Mucosa of gallbladder (tissue), 1 donor: ENCODE measurements at places on chromosomes 1 and 21. TPM values are rescaled to one million over a fixed set of nuclear protein-coding genes. Genes with fewer than 3 reads are reported as not detected.

OVAAL gene
- not detected for total RNA-seq

PPFIA4 gene
- total RNA-seq = 7.0 TPM

ADAM30 gene
- not detected for total RNA-seq

IFNLR1 gene
- total RNA-seq = 11.2 TPM

TARBP1 gene
- 22.0 TPM for total RNA-seq

ARID4B gene
- 39.9 TPM for total RNA-seq

KIF2C gene
- total RNA-seq = 1.6 TPM

LYPD8 gene
- total RNA-seq = not detected

- peak; percentile 38 for DNase-seq
These were observed 157.5 kb upstream of the FGGY start for GRCh38 chr1:59139396-59139795.

DNA sequence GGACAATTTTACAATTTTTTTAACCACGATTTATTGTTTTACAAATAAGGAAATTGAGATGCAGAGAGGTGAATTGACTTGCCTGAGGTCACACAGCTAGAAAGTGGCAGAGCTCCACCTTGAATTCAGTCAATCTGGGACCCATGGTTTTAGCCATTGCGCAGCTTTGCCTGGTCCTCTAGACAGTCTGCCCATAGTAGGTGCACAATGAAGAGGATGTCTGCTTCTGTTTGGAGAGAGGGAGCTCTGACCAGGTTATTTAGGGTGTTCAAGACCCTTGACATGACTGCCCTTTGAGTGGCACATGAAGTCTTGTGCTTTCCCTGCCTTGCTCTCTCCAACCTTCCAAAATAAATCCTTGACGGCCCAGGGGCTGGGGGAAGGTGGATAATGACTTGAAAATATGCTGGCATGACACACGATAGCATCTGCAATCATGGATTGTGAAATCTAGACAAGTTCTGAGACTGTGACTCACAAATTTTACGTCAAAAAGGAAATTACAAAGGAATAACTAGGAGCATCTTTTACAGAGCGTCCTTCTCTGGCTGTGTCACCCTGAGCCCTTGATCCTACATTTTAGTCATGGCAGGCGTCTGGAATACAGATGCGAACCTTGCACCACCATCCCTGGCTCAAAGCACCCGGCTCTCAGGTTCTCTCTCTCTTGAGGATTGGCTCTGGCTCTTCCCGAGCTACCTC is 26.2 kb upstream of the ID3 start:
- no peak for DNase-seq

- peak; percentile 16 for DNase-seq
These were observed 780 bp downstream of the YTHDF2 start for GRCh38 chr1:28737307-28738132.

DNA sequence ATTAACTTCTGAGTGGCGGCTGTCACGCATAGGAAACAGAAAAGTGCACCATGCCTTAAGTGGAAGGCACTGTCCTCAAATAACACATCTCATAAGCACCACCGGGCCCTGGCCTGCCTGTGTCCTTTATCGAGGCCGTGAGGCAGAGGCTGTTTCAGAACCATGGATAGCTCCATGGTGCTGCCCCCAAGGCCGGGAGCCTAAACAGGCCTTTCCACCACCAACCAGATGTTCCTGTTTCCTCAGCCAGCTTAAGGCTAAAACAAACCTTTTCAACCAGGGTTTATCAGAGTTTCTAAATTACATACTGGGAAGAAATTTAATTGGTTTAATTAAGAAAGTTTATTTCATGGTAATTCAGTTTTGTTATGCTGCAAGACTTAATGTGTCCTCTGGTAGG is 114.4 kb downstream of the DMRTA2 start:
- DNase-seq = peak; percentile 41

DNA sequence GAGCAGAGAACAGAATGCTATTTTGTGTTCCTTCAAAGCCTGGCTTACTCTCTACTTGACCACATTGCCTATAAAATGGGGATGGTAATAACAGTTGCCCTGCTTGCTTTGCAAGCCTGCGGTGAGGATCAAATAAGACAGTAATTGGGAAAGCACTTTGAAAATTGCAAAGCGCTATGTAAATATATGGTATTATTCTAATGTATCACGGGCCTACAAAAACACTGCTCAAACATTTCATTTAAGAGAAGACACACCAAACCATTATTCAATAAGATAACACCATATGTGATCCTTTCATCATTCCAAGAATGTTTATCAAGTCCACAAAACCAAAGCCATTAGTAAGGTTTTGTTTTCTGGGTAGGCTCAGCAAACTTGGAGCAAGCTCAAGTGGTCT is 208.4 kb downstream of the ROR1 start:
- DNase-seq = no peak

GRCh38 chr1:27719286-27720251 is 6.2 kb upstream of the FAM76A start:
- no peak for DNase-seq

GRCh38 chr1:193031431-193031830 is 27.7 kb downstream of the UCHL5 start:
- no peak for DNase-seq

- DNase-seq = no peak
These were observed 106.0 kb downstream of the PCNX2 start for GRCh38 chr1:233189526-233189925.

DNA sequence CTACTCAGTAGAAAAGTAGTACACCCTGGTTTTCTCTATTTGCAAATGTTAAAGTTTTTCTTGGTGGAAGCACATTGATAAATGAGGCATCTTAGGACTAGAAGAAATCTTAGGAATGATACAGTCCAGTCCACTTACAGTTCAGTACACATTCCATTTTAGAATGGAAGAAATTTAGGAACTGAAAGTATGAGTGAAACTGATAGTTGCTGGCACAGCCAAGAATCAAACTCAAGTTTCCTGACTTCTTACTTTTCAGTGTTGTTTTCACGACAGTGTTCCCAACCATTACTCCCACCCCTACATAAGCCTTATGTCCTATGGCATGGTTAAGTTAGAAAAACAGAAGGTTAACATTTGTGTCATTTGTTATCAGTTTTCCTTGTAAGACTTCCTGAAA is 258.5 kb downstream of the BACH1 start:
- no peak for DNase-seq

DNA sequence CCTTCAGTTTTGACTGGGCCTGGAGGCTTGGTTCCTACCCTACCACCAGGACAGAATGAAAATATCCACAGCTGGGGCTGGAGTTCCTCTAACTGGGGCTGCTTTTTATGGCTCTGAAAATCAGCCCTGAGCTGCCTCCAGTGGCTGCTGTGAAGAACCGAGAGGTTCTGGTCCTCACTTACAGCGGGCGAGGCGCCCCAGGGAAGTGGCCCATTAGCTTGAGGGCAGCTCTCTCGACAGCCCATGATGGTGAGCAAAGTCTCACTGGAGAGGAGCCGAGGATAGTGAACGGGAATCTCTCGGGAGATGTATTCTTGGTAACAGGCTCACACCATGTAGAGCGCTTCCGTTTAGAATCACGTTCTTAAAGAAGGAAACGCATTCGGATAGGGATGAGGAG is 459.7 kb downstream of the KIF26B start:
- DNase-seq = no peak

DNA sequence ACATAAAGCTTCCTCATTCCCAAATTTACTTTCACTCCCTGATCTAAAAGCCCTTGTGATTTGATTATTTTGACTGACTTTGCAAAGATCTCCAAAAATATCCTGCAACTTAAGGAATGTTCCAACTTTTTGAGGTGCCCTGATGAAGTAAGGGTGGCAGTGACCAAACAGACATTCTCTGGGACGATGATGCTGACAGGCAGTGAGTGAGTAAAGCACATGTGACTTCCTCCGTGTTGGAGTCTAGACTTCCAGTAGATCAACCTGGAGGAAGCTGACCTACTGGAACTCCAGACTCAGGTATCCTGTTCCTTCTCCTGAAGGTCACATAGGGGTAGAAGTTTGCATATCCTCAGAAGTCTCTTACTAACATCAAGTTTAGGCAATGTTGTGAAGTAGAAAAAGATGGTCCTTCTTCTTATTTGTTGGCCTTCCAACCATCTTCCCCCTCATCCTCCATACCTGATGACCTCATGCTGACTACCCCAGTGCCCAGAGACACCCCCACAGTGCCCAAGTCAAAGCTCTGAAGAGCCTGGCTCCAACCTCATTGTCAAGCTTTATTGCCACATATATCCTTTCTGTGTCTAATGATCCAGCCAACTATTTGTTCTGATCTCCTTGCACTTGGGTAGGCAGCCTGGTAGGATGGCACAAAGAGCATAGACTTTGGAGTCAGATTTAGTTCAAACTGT is 16.0 kb downstream of the TNFSF4 start:
- no peak for DNase-seq

DNA sequence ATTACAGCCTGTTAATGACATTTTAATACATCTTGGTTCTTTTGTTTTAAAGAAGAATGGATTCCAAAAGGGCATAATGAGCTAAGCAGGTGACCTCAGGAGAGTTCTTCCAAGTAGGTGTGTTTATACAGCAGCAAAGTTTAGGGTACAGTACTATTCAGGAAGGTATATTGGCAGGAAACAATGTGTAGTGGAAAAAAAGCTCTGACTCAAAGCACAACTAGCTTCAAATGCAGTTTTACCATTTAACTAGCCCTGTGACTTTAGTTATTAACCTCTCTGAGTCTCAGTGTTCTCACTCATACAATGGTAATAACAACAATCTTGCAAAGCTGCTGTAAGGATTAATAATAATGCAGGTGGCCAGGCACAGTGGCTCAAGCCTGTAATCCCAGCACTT is 29.9 kb downstream of the FAF1 start:
- DNase-seq = no peak

GRCh38 chr21:46093668-46094400 is 4.1 kb upstream of the COL6A2 start:
- peak; percentile 8 for DNase-seq

- DNase-seq = peak; percentile 35
These were observed 35.8 kb downstream of the LDLRAD1 start for GRCh38 chr1:53982034-53982762.

GRCh38 chr21:15414057-15414456 is 315.7 kb upstream of the USP25 start:
- DNase-seq = no peak

- DNase-seq = no peak
These were observed 92.0 kb downstream of the TIAM1 start for GRCh38 chr21:31252091-31252490.

DNA sequence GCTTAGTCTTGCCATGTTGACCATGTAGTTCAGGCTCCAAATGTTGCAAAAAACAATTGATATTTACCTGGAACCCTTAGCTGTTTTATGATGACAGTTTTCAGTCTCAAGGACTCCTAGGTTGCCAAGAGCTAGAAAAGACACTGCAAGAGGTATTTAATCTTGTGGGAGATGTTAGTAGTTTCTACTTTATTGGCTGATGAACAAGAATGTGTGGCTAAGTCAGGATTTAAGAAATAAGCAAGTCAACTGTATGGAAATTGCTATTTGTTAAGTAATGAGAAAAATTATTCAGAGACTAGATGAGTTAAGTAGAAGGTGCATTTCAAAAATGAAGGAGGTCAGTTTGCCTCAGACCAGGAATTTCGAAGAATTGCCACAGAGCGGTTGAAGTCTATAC is 639.7 kb upstream of the USP24 start:
- DNase-seq = no peak

GRCh38 chr1:39196244-39197215 is 8.0 kb upstream of the MACF1 start:
- no peak for DNase-seq

DNA sequence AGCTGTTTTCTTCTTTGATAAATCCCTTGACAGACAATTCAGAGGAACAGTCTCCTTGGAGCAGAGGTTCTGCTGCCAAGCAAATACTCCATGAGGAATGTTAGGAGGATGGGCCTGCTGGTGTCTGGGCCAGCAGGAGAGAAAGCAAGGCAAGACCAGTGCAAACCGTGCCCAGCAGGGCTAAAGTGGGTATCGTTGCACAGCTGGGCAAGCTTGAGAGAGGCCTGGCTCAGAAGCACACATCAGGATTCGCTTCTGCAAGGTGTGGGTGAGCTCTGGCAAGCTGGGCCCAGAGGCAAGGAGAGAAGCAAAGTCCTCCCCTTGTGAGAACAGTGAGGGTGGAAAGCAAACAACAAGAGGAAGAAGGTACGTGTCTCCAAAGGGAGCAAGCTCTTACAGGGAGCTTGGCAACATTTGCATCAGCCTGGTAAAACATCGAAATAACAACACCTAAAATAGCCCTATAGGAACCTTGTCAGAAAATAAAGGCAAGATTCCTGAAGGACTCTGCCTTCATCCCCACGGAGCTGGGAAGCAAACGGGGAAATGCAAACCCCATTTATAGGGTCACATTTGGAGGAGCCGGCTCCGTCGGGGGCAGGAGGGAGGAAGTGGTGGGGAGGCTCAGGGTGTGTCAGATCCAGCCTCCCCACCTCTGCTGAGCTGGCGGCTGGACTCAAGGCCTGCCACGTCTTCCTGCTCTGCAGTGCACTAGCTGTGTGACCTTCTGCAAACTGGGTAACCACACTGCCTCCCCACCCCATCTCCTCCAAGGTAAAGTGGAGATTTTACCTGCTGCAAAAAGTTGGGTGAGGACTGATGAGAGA is 62.3 kb upstream of the HIVEP3 start:
- no peak for DNase-seq

DNA sequence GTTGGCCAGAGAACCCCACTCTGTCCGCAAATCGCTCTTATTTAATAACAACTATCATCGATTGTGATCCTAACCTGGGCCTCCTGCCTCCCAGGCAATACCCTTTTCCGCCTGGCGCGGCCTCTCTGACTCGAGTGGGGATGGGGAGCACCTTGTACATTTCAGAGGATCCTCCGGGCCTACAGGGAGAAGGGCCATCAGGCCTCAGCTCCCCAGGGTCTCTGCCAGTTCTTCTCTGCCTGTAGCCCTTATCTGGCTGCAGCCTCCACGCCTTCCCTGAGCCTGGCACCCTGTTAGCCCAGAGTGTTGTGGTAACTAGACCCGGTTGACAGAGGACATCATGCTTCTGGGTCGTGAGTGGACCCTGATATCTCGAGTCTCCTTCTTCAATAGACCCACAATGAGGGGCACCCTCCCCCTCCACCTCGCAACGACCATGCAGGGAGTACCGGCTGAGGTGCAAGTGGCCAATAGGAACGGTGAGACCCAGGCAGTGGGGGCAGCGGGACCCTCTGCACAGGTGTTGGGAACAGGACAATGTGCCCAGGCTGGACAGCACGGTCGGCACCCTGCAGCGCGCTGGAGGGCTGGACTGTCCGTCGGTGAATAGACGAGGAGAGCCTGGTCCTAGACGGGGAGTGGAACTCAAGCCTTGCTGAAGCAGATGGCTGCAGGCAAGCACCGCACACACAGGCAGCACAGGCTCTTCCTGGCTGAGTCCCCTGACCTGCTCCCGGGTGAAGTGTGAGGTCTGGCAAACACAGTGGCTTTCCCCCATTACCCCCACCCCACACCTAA is 7.1 kb upstream of the CRYBG2 start:
- DNase-seq = no peak

- no peak for DNase-seq
These were observed 3.4 kb downstream of the RGS8 start for GRCh38 chr1:182680901-182681567.
